ENCODE measurements at places on chromosomes 16 and 17. TPM values are rescaled to one million over a fixed set of nuclear protein-coding genes. Genes with fewer than 3 reads are reported as not detected.
A peak's percentile ranks its signal among the peaks of the same experiment; 100 is the strongest.

DNA sequence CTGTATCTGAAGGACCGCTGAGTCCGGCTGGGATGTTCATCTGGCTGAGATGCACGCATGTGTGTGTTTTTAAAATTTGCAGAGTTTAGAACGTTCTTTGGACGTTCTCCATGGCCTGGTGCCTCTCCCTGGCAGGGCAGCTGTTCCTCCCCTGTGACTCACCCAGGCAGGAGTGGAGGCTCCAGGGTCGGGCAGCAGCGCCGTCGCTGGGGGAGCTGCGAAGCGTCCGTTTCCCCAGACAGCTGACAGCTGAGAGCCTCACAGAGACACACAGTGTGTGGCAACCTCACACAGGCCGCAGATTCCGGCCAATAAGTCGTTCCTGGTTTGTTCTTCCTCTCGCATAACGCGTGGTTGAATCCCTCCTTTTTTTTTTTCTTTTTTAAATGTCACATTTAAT lies 80.6 kb downstream of the OR1D5 start:
- no peaks in the 10 kb centered on the region for H3K4me1 ChIP-seq
- no peak overlapping the region for H3K27ac ChIP-seq
- H3K36me3 ChIP-seq = no peaks in the 10 kb centered on the region
- peak; percentile 95 for DNase-seq
- no peak overlapping the region for H3K4me3 ChIP-seq

GRCh38 chr16:14309906-14310305 lies 238.8 kb downstream of the MRTFB start:
- H3K27me3 ChIP-seq = no peaks in the 10 kb centered on the region
- H3K27ac ChIP-seq = no peak overlapping the region
- no peak overlapping the region for H3K4me3 ChIP-seq
- H3K4me1 ChIP-seq = peaks cover 11% of the 10 kb centered on the region

Gene KIF19
- polyA plus RNA-seq = 4.2 TPM

DNA sequence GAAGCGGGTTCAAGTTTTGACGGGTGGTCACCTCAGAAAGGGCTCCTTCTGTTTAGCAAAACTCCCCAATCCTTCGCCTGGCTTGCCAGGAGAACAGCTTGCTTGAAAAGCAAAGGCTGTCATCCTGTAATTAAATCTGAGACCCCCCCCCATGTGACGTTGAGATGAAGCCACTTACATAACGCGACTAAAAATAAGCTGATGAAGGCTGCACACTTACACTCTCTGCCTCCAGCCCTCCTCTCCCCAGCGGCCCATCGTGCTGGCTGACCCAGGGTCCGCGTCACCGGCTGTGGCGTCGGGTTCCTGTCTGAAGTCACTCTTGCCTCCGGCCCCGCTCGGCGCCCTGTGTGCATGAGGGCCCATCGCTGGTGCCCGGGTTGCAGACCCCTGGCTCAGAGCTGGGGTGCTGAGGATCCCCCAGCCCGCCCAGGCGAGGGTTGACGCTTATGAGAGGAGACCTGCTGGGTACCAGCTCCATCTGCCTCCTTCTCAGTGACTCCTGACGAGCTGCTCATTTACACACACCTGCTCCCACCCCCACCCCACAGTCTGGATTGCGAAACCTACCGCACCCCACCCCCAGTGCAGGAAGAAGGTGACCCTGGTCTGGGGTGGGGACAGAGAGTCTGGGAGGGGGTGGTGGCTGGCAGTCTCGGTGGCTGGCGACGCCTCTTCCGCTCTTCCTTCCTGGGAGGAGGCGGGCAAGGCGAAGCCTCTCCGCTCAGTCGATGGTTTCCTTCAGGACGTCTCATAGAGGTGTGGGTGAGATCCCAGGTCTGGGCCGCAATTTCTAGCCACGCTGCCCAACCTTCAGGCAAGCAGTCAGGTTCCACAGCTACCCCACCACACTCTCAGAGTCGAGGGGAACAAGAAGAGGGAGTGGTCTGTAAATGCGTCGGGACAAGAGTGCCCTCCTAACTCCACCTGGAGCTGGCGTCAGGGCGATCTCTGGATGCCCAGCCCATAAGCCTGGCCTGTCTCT lies 3.1 kb upstream of the BAIAP2 start:
- DNase-seq = no peak
- no peaks in the 10 kb centered on the region for H3K36me3 ChIP-seq
- peak overlapping the region; percentile 86 for H3K27ac ChIP-seq
